ENCODE measurements at places on chromosomes 11 and 22.

DNA sequence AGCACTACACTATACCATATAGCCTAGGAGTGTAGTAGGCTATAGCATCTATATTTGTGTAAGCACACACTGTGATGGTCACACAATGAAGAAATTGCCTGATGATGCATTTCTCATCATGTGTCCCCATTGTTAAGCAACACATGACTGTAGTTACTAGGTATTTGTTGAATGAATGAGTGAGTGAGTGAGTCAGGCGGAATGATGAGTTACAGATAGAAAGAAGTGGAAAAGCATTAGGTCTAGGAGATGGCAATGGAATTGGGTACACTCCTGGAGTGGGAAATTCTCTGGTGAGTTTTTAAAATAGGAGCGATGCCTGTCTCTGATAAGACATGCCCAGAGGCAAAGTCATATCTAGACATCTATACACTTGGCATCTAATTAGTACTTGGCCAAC is 160.5 kb upstream of the TBCEL start:
- peak; percentile 51 for DNase-seq

DNA sequence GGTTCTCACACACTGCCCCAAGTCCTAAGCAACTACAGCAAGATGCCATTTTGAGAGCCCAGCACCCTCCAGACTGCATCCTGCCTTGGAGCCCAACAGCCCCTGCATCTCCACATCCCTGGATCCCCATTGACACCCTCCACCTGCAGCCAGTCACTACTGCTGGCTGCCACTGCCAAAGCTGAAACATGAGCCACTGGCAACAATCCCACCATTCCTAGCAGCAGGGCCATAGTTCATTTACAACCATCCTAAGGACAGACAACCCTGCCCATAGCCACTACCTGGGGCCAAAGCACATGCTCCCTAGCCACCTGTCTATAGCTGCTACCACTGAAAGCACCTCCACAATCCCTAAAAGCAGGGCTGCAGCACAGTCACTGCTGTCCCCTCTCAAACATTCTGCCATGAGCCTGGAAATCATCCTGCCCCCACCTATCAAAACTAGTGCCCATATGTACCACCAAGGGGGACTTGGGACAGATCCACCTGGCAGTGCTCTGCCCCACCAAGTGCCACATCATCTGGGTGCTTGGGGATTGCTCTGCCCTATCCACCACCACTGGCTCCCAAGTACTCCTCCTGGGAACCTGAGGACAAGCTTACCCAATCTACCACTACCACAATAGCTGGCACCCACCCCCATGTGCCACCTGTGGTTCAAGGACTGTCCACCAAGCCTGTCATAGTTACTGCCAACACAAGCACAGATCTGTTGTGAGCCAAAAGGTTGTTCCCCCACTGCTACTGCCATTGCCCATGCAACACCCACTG is 138.8 kb upstream of the SOX6 start:
- DNase-seq, result no peak

- no peak for DNase-seq
Observed at GRCh38 chr22:24550902-24551435, 4.0 kb downstream of the GUCD1 start.

GRCh38 chr22:45632791-45633515 is 38.7 kb upstream of the ATXN10 start:
- peak; percentile 30 for DNase-seq

- no peak for DNase-seq
Observed at GRCh38 chr11:5698281-5698680, 8.7 kb downstream of the TRIM22 start.

DNA sequence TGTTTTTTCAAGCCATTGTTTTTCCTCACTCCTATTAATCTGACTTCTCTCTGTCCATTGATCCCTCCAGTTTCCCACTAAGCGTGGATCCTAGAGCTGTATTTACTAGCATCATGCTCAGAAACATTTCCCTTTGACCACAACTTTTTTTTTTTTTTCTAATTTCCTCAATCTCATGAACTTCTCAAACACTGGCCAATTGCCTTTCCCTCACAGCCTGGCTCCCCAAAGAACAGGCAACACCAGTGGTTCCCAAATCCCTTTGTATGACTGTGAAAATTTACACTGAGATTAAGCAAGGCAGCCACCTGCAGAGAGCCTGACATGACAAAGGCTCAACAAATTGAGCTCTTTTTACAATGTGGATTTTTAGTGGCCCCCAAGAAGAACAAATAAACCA is 1.4 kb upstream of the TPP1 start:
- DNase-seq, result no peak

GRCh38 chr11:64230985-64231365 is 627 bp downstream of the DNAJC4 start:
- no peak for DNase-seq

DNA sequence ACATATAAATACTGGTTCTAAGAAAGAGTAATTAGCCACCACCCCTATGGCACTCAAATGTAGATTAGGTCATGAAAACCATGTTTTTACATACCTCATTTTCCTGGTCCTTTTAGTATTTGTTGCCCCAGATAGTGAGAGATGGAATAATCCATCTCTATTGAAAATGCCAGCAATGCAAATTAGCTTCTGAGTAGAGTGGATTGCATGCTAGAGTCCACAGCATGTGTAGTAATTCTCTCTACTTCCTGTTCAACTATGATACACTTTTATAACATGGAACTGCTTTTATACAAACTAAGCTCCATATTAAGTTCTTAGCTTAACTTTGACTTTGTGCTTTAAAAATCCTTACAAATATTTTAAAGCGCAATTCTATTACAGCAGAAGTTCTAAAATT is 73.2 kb downstream of the TRPC6 start:
- no peak for DNase-seq

DNA sequence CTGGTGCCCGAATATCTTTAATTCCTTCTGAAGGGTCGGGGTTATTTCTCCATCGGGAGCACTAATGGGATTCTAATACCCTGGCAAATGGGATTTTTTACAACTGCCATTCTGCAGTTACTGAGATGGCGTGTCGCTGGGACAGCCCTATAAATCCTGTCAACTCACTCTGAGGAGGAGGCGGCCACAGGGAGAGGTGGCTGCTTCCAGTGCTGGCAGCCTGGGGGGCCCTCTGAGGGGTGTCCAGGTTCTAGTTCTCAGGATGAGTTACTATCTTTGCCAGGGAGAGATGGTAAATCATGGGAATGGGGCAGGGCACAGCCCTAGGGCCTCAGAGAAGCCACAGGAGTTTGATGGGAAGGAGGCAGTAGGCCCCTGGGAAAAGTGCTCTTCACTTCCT is 135.9 kb downstream of the NTM start:
- no peak for DNase-seq

DNA sequence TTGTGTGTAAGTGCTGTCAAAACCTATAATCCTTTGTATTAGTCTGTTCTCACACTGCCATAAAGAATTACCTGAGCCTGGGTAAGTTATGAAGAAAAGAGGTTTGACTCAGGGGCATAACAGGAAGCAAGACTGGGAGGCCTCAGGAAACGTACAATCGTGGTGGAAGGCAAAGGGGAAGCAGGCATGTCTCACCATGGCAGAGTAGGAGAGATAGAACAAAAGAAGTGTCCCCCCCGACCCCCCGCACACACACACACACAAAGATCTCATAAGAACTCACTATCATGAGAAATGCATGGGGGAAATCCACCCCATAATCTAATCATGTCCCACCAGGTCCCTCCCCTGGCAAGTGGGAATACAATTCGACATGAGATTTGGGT is 2.3 kb upstream of the USP28 start:
- DNase-seq, result no peak

GRCh38 chr11:48087422-48087821 is 107.1 kb downstream of the PTPRJ start:
- no peak for DNase-seq

GRCh38 chr22:23156286-23156685 is 11.0 kb downstream of the RAB36 start:
- no peak for DNase-seq

DNA sequence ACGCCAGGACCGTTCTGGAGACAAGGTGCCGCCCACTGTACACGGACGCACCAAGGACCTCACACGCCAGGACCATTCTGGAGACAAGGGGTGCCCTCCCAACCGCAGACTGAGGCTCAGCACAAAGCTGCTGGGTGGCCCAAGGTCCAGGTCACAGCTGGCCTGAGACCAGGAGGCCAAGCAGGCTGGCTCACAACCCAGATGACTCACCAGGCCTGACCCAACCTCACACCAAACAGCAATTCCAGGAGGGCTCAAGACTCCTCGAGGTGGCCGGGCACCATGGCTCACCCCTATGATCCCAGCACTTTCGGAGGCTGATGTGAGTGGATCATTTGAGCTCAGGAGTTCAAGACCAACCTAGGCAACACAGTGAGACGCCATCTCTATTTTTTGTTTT is 14.8 kb downstream of the BRD1 start:
- DNase-seq, result peak; percentile 54
